ENCODE measurements at places on chromosomes 3 and 15.

GRCh38 chr15:78035861-78036476, 41.5 kb downstream of the TBC1D2B start:
- DNase-seq, result no peak

GRCh38 chr15:92069308-92070250, 216.1 kb downstream of the SLCO3A1 start:
- DNase-seq, result peak; percentile 25

GRCh38 chr15:100602064-100602822, at the start of the genes ASB7 and LINS1:
Gene ASB7 (plus strand): TSS chr15:100602589. CDS start chr15:100612217, 9,628 bp downstream.
Gene LINS1 (minus strand): TSS chr15:100602184. CDS start chr15:100580842, 21,342 bp downstream.
- peak; percentile 100 for DNase-seq

DNA sequence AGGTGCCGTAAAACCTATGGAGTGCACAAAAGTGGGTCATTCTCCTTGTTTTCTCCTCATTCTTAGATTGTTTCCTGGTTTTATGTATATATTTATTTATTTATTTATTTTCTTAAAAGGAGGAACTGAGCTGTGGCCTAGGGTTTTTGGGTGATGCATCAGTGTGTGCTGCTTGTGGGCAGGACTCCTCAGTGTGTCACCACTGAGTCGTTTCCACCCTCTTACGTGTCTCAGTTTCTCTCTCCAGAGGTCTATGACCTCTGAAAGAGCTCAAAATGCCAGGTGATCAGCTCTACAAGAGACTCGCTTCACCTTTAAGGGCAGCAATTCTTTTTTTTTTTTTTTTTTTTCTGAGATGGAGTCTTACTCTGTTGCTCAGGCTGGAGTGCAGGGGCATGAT, 72.9 kb downstream of the CD200 start:
- DNase-seq, result no peak

DNA sequence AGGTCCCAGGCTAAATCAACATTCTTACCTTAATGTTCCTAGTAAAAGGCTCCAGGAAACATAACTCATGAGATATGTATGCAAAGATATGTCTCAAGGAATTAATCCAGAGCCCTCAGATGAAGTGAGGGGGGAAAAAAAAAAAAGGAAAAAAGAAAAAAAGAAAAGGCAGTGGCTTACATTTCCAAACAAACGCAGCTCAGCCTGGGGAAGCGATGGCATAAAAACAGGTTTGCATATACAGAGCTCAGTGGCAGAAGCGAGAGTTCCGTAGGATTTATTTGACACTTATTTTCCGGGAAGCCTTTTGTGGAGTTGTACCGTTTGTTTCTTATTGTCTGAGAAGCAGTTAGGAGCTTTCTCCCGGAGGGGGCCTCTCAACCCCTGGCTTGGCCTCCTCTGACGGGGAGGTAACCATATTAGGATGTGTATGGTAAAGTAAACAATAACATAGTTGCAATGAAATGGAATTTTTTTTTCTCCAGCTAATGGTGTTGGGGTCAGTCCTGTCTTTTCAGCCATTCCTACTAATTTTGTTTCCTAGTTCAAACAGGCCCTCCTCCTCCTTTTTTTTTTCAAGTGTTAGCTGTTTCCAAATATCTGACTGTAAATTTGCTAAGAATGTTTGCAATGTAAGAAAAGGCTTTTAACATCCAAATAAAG, 338.6 kb downstream of the FOXP1 start:
- no peak for DNase-seq

DNA sequence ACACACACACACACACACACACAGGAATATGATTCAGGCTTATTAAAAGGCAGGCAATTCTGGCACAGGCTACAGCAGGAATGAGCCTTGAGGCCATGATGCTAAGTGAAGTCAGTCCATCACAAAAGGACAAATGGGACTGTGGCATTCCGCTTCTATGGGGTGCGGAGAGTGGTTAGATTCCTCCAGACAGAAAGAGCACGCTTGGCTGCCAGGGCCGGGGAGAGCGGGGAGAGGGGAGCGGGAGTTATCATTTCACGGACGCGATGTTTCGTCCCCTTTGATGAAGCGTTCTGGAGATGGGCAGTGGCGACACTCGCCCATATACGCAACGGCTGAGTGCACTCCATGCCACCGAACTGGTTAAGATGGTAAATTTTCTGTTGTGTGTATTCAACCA, 58.5 kb upstream of the FAM174B start:
- no peak for DNase-seq

DNA sequence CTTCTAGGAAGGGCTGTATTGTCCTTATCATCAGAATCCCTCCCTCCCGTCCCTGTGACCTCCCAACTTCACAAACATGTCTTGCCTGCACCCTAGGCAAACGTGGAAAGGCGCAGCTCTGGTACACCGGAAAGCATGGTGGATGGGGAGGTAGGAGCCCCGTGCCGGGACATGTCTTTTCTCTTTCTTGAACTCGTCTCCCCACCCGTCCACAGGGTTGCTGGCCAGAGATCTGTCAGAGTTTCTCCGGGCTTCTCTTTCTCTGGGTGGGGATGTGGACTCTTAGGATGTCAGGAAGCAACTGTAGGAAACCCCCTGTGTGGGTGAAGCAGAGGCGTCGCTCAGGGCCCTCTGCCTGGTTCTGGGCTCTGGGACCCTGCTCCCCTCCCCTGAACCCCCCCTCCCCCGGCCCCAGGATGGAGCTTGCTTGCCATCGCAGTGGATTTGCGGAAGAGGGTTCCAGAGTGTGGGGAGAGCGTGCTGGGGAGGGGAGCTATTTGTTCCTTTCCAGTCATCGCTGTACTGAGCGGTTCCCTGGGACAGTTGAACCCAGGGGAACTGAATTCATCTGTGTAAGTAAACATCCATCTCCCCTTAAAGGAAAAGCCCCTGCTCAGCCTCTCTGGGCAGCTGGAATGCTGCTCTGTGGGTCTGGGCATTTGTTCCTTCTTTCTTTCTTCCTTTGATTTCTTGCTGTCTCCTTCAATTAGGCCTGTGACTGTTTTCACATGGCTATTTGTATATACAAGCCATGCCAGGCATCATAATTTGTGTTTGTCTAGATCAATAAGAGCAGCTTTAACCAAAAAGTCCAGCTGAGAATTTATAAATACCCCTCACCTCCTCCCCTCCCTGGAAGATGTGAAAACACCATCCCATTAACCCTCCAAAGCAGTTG, 72.8 kb downstream of the SMAD3 start:
- DNase-seq, result no peak

DNA sequence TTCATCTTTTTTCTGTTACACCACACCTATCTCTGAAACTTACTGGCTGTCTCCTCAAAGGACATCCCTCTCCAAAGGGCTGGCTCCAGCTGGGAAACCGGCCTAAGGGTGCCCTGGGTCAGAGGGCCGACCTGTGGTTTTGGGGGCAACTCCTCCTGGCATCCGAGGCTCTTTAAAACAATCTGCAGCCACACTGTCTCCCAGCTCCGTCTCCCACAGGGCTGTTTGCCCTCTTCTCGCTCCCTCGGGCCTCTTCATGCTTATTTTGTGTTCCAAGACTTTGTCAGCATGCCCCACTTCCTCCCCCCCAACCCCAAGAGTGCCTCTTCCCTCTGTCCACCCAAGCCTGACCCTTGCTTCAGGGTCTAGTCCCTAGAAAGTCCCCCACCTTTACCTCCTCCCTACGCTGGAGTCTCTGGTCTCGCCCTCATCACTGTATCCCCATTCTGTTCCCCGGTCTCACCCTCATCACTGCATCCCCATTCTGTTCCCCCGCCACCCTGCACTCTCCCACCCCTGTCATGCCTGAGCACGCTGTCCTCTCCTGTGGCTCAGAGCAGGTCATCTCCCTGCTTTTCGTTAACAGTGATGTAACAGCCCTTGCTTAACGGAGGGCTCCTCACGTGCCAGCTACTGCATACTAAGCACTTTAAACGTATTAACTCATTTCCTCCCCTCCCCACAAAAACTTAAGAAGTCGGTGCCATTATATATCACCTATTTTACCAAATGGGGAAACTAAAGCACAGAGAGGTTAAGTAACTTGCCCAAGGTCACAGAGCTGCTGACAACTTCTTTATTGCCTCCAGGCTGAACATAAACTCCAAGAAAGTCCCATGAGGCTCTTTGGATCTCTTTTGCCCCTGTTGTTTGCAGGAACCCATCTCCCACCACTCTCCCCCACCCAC, 1.1 kb upstream of the CSK start:
- DNase-seq, result no peak

- peak; percentile 63 for DNase-seq
Observed at GRCh38 chr3:160395297-160395696, 3.7 kb downstream of the IFT80 start.

- no peak for DNase-seq
Observed at GRCh38 chr3:49930922-49931321, 1.3 kb upstream of the MON1A start.

- no peak for DNase-seq
Observed at GRCh38 chr3:44555723-44556122, 730 bp downstream of the ZKSCAN7 start.

DNA sequence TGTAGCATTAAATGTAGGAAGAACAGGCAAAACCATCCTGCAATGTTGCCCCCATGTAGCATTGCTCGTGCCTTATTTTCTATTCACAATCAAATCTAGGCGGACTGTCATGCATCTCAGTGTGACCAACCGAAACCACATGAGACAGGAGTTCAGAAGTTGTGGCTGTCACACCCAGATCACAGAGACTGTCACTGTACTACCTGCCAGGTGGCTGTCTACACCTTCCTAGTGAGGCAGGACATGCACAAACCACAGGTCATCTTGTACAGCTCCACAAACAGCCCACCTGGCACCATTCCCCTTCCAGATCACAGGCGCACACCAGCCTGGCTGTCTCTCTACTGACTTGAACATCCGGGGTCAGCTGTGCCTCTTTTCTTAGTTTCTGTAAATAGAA, 392.8 kb downstream of the OCA2 start:
- no peak for DNase-seq

- no peak for DNase-seq
Observed at GRCh38 chr3:188590557-188590956, 436.6 kb downstream of the LPP start.

GRCh38 chr3:42846685-42847522, 28.8 kb downstream of the CYP8B1 start:
- DNase-seq, result no peak

DNA sequence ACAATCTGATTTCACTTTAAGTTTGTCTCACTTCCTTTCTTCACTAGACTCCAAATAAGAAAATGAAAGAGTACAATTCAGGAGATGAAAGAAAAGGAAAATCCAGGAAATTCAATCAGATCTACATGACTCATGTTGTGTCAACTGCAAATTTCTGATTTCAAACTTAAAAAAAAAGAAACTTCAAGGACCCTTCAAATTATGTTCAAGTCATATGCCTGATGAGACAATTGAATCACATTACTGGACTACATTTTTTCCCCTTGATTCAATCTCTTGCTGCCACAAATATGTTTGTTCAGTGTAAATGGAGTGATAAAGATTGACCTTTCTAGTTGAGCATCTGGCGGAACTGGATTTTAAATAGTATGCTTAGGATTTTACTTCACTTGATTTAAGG, 37.4 kb downstream of the FRMD5 start:
- DNase-seq, result peak; percentile 65

DNA sequence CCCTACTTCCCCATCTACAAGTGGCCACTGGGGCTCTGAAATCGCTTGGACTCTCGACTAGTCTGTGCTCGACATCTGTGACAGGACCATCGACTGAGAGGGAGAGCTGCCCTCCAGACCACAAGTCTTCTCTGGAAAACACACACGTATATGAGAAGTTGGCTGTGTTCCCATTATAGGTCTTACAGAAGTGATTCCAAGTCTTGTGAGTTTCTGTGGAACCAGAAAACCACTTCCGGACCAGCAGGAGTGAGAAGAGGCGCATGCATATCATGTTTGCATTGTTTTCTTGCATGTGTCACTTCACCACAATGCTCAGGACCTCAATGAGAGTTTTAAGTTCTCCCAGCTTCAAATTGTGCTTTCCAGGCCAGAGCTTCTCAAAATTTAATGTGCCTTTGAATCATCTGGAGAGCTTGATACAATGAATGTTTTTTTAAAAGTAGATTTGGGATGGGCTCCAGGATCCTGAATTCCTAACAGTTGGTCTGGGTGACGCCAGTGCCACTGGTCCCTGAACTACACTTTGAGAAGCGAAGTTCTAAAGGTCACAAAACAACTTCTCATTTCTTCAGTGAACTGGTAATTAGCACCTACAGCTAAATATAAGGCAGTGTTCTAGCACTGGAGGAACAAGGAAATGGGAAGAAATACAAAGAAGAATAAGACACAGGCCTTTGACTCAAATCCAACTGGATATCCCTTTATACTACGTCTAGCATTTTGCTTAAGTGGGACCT, 15.7 kb downstream of the LIPC start:
- peak; percentile 65 for DNase-seq

- DNase-seq, result peak; percentile 76
Observed at GRCh38 chr3:18098960-18099587, 326.1 kb downstream of the SATB1 start.

GRCh38 chr15:74635228-74635627, 19.6 kb downstream of the CLK3 start:
- no peak for DNase-seq

DNA sequence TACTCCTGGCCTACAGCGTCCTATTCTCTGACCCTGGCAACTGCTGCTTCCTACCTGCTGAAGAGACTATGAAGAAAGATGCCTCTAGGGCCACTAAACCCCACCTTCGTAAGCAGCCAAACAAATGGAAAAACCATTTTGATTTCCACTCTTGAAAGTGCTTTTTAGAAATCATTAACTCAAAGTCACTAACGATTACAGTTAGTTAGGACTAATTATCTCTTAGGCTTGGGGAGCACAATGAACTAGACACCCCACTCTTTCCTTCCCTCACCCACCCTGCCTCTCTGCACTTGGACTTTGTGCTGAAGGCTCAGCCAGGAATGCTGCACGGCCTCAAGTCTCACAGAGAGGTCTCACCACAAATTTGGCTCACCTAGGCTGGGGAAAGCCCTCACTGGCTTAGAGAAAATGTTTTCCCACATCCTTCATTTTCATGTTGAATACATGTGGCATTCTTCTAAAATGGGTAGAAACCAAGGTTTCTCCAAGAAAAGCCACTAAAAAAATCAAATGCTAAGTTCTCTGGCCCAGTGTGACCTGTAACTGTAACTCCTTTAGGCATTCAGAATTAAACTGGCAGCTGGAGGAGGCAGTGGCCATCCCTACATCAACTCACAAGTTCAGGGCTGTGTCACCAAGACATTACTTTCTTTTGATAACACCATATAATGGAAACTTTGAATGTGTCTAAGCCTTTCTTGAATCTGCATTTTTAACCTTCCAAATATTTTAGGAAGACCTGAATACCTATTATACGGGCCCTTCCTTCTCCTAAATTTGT, 47.1 kb downstream of the NPTN start:
- DNase-seq, result no peak

DNA sequence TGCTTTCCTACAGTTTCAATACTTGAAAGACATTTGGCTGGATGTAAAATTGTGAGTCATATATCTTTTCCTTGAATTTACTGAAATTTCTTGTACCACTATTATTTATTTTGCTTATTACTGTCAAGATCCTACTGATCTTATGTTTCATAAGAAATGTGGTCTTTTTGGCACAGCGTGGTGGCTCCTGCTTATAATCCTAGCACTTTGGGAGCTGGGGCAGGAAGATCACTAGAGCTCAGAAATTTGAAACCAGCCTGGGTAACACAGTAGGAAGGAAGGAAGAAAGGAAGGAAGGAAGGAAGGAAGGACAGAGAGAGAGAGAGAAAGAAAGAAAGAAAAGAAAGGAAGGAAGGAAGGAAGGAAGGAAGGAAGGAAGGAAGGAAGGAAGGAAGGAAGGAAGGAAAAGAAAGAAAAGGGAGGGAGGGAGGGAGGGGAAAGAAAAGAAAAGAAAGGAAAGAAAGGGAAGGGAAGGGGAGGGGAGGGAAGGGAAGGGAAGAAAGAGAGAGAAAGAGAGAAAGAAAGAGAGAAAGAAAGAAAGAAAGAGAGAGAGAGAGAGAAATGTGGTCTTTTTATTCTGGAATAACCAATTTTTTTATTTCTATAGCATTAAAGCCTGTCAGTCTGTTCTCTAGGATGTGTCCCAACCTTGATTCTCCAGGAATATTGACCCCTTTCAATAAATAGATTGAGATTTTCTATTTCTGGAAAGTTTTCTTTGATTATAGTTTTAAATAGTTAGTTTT, 572.0 kb upstream of the TGFBR2 start:
- DNase-seq, result no peak

Measured in GM04503 (cell line).